Psoas muscle (tissue), 8 donors: ENCODE measurements at places on chromosomes 12 and 14.
A peak's percentile ranks its signal among the peaks of the same experiment; 100 is the strongest.

- DNase-seq: no peak
These were observed 690.9 kb upstream of the LMO3 start for GRCh38 chr12:17296882-17297281.

GRCh38 chr12:25818596-25819390 is 139.7 kb upstream of the RASSF8 start:
- no peak for DNase-seq

DNA sequence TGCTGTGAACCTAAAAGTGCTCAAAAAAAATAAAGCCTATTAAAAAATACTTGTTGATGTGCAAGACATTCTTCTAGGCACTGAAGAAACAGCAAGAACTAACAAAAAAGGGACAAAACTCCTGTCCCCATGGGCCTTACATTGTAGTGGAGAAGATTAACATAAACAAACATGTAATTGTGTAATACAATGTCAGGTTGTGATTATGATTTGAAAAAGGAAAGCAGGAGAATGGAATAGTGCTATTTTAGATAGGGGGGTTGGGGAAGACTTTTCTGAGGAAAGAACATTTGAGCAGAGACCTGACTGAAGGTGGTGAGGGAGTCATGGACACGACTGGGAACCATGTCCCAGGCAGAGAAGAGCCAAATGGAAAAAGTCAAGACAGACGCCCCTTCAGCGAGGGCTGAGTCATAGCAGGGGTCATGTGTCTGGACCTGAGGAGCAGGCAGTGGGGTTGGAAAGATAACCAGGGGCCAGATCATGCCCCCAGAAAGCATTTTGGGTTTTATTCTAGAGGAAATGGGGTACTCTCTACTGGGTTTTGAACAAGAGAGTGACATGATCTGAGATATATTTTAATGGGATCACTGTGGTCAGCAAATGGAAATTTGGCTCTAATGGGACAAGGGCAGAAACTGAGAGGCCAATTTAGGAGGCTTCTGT is 19.4 kb upstream of the IFNG start:
- no peak for DNase-seq

DNA sequence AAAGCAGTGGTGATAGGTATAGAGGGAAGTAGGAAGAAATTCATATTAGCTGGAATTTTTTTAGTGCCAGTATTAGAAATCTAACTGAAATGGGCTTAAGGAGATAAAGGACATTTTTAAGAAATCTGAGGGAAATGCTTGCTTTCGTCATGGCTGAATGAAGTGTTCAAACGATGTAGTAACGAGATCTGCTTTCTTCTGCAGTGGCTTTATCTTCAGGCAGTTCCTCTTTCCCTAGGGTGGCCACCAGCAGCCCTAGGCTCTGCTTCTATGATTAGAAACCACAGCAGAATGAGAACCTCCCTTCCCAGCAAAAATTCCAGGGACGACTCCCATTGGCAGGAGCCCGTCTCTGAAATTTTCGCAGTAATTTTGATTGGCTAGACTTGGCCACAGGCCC is 163.9 kb upstream of the FRMD6 start:
- no peak for DNase-seq

GRCh38 chr14:105043641-105044040 is 21.6 kb downstream of the GPR132 start:
- DNase-seq: no peak

- DNase-seq: no peak
These were observed 13.0 kb downstream of the SLC25A3 start for GRCh38 chr12:98606359-98606988.

- DNase-seq: no peak
These were observed 80.9 kb upstream of the TSPAN11 start for GRCh38 chr12:30845676-30846075.

GRCh38 chr14:68103853-68104252 is 284.3 kb downstream of the RAD51B start:
- DNase-seq: no peak

DNA sequence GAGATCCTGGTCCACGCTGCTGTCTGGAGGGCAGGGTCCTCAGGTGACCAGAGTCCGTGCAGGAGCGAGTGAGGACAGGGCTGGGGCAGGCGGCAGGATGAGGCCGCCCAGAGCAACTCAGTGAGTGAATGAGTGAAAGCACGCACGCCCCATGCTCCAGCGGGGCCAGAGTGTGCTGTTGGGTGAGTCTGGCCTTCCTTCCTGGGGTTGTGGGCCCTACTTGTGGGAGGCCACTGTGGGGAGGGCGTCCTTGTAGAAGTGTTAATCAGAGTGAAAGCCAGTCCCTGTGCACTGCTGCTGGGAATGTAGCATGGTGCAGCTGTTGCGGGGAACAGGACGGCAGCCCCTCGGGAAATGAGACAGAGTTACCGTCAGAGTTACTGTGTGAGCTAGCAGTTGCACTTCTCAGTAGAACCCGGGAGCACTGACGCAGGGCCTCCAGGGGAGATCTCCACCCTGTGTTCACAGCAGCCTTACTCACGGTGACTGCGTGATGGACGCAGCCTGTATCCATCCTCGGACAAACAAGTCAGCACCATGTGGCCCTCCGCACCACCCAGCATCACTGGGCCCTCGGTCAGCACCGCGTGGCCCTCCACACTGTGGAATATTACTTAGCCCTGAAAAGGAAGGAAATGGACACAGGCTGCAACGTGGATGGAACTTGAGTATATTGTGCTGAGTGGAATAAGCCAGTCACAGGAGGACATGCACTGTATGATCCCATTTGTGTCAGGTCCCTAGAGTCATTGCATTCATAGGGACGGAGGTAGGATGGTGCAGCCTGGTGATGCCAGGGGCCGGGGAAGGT is 22.1 kb downstream of the PACS2 start:
- DNase-seq: no peak

DNA sequence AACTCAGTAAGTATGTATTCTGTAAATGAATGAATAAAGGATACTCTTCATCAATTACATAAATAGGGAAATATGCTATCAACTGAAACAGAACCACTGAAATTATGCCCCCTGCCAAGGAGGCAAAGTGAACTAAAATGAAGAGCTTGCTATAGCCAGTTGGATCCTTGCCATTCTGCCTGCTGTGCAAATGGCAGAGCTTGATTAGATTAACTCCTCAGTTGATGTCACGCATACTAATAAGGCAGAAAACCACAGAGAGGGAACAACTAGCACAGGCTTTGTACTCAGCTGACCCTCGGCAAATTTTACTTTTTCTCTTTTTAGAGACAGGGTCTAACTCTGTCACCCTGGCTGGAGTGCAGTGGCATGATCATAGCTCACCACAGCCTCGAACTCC is 36.7 kb upstream of the FERMT2 start:
- DNase-seq: no peak

- DNase-seq: no peak
These were observed 99.8 kb upstream of the RESF1 start for GRCh38 chr12:31859232-31859977.

DNA sequence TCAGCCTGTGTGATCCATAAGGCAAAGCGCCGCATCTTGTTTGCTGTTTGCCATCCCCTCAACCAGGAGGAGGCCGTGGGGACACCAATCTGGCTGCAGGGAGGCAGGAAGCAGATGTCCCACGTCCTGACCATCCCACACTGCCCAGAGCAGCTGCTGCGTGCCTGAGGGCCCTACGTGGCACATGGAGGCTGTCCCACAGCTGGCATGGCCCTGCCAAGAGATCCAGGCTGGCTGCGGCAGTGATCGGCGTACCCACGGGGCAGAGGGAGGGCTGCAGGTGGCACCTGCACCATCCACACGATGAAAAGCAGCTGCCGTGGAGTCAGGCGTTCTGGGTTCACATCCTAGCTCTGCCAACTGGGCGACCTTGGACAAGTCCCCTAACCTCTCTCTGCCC is 42.0 kb downstream of the NCOR2 start:
- peak; percentile 75 for DNase-seq

DNA sequence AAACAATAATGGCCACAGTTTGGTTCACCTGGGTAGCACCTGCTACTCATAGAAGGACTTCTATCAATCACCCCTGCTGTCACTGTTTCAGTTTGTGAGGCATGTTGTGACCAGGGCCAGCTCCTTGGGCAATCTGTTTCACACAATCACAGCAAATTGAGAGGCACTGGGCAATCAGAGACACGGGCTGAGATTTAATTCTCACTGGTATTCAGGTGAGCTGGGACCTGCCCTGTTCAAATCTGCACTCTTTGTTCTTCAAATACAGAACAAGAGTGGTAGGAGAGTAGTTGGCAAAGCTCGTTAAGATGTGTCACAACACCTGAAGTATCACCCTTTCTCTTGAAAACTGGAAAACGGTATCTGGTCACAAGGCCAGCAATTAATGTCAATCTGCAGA is 57.8 kb upstream of the NAP1L1 start:
- no peak for DNase-seq

GRCh38 chr14:22864979-22865378 is 6.6 kb upstream of the LRP10 start:
- DNase-seq: peak; percentile 11

GRCh38 chr12:94500831-94501567 is 41.3 kb upstream of the CEP83 start:
- DNase-seq: no peak

GRCh38 chr14:65600742-65601141 is 188.2 kb downstream of the FUT8 start:
- DNase-seq: no peak

DNA sequence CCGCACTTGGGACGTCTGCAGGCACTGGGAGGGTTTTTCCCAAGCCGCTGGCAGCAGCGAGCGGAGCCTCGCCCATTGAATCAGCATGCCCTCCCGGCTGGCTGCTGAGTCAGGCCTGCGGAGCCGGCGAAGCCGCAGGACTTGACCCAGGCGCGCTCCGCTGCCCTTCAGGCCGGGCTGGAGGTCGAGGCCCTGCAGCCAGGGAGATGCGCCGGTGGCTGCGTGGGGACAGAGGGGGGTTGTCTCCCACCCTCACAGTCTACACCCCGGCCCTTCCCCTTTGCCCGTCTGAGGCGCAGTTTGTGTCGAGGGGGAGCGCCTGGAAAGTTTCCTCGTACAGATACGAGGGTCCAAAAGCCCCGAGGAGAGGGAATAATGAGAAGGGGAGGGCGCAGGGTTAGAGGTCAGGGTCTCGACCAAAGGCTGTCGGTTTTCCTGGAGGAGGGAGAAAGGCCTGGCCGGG is 759 bp upstream of the KLC1 start:
- peak; percentile 91 for DNase-seq

DNA sequence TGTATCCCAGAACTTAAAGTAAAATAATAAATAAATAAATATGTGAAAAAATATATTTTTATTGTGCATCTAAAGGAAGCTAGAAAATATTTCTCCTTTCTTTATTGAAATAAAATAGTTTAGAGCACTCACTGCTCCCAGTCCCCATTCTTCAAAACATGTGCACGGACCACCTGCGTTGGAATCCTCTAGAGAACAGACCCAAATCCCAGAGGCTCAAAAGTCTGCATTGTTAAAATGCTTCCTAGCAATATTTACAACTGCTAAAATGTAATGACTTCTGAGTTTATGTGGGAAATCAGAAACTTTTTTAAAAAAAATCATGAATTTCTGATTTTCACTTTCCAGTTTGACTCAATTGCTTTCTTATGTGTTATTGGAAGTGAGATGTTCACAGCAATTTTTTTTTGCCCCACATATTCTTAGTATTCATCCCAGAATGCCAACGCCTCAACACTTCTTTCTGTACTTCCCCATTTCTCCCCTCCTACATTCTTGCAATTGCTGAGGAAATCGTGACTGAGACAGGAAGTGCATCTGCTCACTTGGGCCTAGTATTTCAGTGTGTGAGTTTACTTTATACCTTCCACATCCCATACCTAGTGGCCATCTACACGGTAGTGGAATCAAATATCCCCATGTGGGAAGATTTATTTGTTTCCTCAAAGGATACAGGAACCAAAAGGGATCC is 116.0 kb upstream of the FLRT2 start:
- DNase-seq: no peak

- peak; percentile 36 for DNase-seq
These were observed 2.0 kb downstream of the PTHLH start for GRCh38 chr12:27970401-27971120.

DNA sequence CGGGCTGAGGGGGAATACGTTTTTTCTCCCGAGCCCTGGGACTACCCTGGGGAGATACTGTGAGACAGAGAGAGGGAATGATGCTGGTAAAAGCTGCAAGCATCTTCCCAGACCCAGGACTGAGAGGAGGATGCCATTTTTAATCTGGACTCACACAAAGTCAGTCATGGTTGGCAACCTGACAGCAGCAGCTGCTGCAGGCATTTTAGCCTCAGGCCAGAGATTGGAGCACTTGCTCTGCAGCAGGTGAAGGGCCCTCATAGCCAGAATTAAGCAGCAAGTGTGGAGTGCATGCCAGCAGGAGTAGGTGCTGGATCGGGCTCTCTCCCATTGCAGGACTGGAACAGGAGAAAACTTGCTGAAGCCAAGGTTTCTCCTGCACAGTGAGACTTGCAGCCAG is 361.1 kb upstream of the CLEC14A start:
- no peak for DNase-seq

DNA sequence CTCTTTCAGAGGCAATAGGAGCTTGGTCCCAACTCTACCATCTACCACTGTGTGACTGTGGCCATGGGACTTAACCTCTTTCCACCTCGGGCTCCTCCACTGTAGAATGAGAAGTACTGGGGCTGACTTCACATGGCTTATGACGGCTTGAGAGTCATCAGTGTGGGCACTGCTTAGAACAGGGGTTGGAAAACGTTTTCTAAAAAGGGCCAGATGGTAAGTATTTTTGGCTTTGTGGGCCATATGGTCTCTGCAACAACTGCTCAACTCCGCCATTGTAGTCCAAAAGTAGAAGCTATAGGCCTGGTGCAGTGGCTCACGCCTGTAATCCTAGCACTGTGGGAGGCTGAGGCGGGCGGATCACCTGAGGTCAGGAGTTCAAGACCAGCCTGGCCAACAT is 69.2 kb upstream of the LTA4H start:
- DNase-seq: no peak

- no peak for DNase-seq
These were observed 18.6 kb downstream of the LGMN start for GRCh38 chr14:92729634-92730358.

DNA sequence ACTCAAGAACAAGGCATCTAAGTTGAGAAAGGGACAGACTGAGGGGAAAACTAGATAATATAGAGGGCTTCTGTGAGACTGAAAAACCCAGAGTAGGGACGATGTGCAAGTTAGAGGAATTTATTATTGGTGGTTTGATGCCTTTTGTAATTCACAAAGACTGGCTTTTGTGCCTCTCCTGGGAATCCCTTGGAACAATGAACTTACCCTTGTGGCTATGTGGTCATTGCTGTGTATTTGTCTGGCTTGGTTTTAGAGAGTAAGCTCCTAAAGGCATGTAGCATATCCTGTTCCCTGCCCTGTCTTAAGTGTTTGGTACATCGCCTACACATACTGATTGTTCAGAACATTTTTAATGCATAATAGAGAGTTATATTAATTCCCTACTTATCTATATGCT is 26.6 kb downstream of the DCN start:
- DNase-seq: no peak

DNA sequence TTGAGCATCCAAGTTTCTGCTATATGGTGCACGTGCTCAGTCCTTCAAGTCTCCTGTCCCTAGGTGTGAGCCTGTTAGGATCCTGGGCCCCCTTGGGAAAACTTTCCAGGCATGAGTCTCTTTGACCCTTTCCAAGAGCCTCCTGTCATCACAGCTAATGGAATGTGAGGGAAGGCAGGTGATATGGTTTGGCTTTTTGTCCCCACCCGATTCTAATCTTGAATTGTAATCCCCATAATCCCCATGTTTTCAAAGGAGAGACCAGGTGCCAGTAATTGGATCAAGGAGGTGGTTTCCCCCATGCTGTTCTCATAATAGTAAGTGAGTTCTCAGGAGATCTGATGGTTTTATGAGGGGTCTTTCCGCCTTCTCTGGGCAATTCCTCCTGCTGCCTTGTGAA is 265.5 kb downstream of the ATP23 start:
- no peak for DNase-seq
